SW 1271 (cell line): ENCODE measurements at places on chromosomes 16 and 17.

DNA sequence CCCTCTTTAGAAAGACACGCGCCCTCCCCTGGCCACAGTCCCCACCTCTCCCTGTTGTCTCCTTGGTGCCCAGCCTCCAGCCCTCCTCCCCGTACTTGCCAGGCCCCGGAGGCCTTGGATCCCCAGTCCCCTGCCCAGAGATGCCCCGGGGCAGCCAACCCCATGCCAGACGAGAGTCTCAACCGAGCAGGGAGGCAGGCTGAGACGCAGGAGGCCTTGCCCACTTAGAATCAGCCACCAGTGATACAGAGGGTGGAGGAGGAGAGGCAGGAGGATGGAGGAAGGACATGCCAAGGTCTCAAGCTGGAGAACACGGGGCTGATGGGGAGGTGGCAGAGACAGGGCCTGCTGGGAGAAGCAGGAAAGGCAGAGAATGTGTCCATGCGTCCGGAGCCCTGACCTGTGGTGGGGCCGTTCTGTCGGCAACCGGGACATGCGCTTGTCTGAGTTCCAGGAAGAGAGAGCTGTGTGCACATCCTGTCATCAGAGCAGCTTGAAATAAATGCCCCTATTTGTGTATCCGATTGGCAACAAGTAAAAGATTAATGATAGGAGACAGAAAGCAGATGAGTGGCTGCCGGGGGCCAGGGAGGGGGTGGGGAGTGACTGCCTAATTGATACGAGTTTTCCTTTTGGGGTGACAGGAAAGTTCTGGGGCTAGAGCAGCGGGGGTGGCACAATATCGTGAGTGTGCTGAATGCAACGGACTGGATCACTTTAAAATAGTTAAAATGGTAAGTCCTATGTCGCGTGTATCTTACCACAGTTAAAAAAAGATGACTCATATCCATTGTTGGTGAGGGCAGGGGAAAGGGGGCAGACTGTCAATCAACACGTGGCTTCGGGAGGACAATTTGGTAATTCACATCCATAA lies 44.7 kb upstream of the MEAK7 start:
- DNase-seq: no peak

- no peak for DNase-seq
Measured at GRCh38 chr17:29671661-29672060, 48.9 kb upstream of the CORO6 start.

GRCh38 chr17:64781014-64781756 lies 119.1 kb upstream of the SMURF2 start:
- DNase-seq: no peak

DNA sequence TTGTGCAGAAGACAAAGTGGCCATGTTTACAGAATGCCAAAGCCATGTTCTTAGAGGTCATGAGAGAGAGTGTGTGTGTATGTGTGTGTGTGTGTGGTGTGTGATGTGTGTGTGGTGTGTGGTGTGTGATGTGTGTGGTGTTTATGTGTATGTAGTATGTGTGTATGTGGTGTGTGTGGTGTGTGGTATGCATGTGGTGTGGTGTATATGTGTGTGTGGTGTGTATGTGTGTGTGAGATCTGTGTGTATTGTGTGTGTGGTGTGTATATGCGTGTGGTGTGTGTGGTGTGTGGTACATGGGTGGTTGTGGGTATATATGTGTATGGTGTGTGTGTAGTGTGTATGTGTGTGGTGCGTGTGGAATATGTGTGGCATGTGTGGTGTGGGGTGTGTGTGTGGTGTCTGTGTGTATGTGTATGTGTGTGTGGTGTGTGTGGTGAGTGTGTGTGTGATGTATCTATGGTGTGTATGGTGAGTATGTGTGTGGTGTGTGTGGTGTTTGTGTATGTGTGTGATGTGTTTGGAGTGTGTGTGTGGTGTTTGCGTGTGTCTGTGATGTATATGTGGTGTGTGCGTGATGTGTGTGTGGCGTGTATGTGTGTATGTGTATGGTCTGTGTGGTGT lies 8.2 kb upstream of the KRT17 start:
- no peak for DNase-seq

DNA sequence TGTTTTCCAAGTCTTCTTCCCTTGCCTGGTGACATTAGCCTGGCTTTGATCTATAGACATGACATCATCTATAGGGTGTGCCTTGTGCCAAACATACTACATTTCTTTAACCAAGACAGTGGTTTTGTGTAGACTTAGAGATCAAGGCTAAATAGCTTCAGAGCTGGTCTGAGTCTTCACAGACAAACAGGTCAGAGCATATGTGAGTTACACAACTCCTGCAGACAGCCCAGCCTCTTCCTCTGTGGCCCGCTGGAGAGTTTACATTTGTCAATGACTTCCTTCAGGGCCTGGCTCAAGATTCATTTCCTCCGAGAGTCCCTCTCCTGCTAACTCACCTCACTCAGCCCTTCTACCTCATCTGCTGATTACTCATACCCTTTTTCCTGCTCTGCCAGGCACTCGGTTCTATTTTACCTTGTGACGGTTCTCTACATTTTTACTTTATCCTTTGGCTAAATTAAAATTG lies 73.1 kb upstream of the TANC2 start:
- DNase-seq: peak; percentile 37

GRCh38 chr17:60901806-60902205 lies 224.2 kb downstream of the BCAS3 start:
- DNase-seq: no peak

GRCh38 chr17:52837492-52837891 lies 679.0 kb upstream of the CA10 start:
- no peak for DNase-seq

DNA sequence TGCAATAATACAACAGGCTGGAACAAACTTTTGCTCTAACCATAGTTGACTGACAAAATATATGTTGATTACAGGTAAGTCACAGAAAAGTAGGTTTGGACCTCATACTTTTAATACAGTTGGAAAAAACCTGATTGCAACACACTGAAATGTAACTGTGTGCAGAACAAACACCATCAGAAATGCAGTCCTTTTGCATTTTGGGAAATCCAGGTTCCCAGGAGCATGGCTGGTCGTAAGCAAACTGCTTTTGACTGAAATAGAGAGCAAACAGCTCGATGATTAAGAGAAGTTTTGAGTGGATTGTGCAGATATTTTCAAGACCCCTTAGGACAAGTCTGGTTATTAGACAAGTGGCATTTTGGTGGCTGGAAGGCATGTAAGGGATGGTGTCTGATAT lies 8.0 kb downstream of the IGF2BP1 start:
- DNase-seq: no peak

- no peak for DNase-seq
Measured at GRCh38 chr16:87252269-87252970, 64.8 kb downstream of the C16orf95 start.

- DNase-seq: no peak
Measured at GRCh38 chr17:17180141-17180603, 26.0 kb downstream of the PLD6 start.

- DNase-seq: no peak
Measured at GRCh38 chr16:27771201-27771910, 221.4 kb downstream of the KATNIP start.

DNA sequence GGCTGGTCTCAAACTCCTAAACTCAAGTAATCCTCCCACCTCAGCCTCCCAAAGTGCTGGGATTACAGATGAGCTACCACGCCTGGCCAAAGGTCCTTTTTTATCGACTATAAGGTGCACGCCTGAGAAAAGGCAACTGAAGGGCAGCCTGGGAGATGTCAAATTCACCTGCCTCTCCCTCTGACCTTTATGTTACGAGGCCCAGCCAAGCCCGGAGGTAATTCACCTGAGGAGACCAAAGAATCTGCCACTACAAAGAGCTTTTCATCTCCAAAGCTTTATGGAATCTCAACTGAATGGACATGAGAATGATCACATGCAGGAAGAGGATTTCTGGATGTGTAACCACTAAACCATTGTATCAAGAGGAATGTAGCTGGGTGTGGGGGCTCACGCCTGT lies 37.2 kb downstream of the LYRM1 start:
- no peak for DNase-seq

DNA sequence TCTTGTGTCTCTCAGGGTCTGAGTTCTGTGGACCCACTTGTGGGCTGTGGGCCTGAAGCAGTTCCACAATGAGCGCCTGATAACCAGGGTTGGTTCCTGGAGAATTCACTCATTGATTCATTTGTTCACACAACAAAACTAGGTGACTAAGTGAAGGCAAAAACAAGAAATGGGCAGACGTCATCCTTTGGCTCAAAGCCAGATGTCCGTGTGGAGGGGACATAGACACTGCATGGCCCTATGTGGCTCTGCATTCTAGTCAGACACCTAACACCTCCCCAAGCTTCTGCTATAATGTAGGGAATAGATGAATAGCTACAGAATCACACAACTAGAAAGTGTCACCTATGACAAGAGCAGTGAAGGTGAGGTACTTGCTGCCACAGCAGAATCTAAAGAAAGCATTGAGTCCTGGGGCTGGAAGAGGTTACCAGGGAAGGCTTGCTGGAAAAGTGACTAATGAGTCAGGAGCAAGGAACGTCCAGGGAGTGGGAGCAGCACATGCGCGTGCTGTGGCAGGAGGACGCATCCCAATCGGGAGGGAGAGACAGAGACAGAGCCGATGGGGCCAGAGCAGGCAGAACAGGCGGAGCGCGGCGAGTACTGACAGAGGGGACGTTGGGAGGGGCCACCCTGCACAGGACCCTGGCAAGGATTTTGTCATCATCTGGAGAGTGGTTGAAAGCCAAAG lies 58.9 kb downstream of the CES1 start:
- no peak for DNase-seq

GRCh38 chr17:8563981-8564602 lies 66.4 kb downstream of the MYH10 start:
- DNase-seq: no peak

DNA sequence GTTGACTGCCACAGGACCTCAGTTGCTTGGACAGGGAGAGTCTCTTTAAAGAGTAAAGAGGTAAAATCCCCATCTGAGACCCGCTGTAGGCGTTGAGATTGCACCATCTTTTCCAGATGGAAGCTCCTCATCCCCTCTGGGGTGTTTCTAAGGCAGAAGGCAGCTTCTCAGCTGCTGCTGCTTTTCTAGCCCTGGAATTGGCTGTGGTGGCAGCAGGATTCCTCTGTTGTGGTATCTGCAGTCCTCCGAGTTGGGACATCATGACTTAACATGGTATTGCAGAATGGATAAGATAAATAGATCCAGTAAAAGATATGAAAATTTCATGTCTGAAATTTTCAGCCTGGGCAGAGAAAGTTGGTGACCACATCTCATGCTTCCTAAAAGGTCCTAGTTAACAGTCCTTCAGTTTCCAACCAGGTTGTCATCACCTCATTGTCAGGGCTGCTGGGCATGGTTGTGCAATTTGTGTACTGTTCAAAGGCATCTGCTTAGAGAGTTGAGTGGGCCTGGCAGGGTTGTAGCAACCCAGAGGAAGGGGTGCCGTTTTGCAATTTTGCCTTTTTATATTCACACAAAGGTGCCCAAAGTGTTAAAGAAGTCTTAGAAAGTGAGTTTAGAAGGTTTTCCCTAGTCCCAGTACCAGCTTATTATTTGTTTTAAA lies 150.4 kb downstream of the SPECC1 start:
- no peak for DNase-seq

- peak; percentile 48 for DNase-seq
Measured at GRCh38 chr17:28216528-28216927, 102.5 kb upstream of the TMEM97 start.
